Hypothalamus (tissue), 51 donors: ENCODE measurements at places on chromosomes 3 and 15.

DNA sequence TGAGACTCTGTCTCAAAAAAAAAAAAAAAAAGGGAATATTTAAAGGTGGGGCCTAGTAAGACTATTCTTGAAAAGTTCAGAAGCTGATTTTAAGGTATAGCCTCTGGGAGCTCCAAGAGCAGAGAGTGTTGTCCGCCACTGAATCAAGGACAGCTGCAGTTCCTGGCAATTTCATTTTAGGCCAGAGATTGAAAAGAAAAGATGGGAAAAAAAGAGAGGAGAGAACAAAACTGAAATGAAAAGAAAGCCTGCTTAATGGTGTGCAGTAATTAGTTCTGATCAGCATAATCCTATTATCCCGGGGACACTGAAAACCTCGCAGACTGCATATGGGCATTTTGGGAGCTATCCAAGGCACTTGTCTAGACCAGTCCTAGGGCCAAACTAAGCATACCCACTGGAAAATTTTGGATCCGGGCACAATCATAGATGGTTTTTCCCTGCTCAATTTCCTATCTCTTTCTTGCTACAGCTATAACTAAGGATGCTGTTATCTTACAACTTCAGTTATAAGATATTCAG, 43.2 kb downstream of the EHHADH start:
- no peak for DNase-seq

- no peak for DNase-seq
Measured at GRCh38 chr3:120502116-120502515, 51.3 kb upstream of the FSTL1 start.

GRCh38 chr3:8953313-8953712, 10.0 kb downstream of the RAD18 start:
- DNase-seq, result no peak

DNA sequence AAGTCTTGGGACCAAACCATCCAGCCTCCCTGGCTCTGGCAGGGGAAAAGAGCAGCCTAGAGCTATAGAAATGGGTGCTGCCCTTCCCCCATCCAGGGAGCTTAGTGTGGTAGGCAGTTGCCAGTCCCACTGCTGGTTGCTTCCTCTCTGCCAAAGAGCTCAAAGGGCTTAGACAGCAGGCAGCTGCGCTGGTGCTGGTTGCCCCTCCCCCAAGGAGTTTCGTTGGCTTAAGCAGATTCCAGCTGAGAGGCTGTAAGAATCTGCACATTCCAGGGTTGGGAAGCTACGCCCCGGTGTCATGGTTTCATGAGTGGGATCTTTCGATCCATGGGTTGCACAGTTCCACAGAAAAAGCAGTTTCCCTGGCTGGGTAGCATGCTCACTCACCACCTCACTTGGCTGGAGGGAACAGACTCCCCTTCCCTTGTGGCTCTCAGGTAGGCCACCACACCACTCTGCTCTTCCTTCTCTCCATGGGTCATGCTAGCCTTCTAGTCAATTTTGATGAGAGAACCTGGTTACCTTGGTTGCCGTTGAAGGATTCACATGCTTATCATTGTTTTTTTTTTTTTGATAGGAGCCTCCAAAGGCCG, 195.1 kb downstream of the EPHA6 start:
- DNase-seq, result no peak
